ENCODE measurements at places on chromosomes 6 and 20. TPM values are rescaled to one million over a fixed set of nuclear protein-coding genes. Genes with fewer than 3 reads are reported as not detected.

- no peak for DNase-seq
Observed at GRCh38 chr6:42790549-42791181, 8.8 kb downstream of the BICRAL start.

The SEL1L2 gene
- total RNA-seq: not detected

DNA sequence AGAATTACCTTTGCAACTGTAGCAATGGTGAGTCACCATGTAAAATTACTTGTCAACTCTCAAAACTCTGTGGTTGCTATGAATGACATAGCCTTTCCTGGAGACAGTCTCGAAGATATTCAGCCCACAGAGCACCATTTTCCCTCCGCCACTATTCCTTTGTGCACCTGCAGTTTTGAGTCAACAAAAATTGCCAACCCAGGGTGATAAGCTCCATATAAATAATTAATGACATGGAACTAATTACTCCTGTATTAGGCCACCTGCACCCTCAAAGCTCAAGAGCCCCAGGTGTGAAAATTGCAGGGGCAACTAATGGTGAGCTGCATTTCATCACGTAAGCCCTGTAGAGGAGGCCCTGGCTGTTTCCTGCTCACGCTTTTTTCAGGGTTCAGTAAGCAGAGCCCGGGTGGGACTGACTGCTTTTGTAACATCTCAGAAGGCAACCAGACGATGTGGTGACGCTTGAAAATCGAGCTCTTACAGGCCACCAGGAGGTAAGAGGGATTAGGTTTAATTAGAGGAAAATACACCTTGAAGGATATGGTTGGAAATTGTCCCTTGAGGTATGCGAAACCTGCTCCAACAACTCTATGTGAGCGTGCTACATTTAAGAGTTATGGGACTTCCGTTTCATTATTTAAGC is 70.8 kb downstream of the BMP2 start:
- DNase-seq: no peak

The DCDC2 gene
- 13.0 TPM for total RNA-seq

The DHX16 gene
- 23.9 TPM for total RNA-seq

The TOMM34 gene
- 5.6 TPM for total RNA-seq

GRCh38 chr6:150800674-150801314 is 64.7 kb upstream of the MTHFD1L start:
- DNase-seq: no peak

- DNase-seq: no peak
Observed at GRCh38 chr6:30776390-30777154, 32.2 kb upstream of the IER3 start.

GRCh38 chr6:85436411-85436810 is 13.5 kb upstream of the NT5E start:
- DNase-seq: no peak

GRCh38 chr6:36657942-36658544 is 20.5 kb upstream of the CDKN1A start:
- DNase-seq: no peak

GRCh38 chr6:164166996-164167395 is 752.5 kb downstream of the QKI start:
- DNase-seq: no peak

GRCh38 chr6:37537548-37537947 is 37.9 kb upstream of the CCDC167 start:
- DNase-seq: no peak

The KCNK16 gene
- total RNA-seq: not detected

DNA sequence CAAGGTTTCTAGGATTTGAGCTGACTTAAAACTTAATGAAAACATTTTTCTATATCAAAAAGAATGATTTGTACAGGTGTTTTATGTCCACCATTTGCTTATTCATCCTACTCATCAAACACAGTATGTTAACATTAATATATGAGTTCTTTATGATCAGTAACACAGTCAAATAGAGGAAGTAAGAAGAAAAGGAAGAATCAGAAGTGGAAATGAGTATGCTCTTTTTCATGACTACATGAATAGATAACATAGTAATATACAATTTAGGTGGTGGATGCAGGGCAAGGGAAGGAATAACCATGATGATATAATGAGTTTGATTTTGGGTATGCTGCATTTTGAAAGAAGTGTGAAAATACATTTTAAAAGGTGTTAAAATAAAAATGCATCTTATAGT is 16.5 kb downstream of the KPNA5 start:
- DNase-seq: no peak

DNA sequence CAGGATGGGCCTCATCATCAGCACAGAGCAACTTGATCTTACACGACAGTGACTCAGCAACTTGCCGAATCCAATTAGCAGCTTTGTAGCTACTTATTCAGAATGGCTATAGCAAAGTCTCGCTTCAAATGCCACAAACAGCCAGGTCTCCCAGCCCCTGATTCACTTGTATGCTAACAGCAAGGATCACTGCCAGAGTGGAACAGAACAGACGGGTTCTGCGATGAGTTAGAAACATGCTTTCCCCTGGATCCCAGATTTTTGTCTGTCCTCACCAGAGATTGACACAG is 254.4 kb downstream of the NRN1 start:
- DNase-seq: no peak

- no peak for DNase-seq
Observed at GRCh38 chr6:14278006-14278405, 160.4 kb downstream of the CD83 start.
